ENCODE measurements at places on chromosomes 4 and X.

GRCh38 chr4:118363166-118363565, 10.4 kb upstream of the PRSS12 start:
- DNase-seq = no peak

- no peak for DNase-seq
Observed at GRCh38 chr4:186018784-186019183, 50.2 kb upstream of the TLR3 start.

GRCh38 chrX:74578137-74578536, 36.3 kb downstream of the RLIM start:
- DNase-seq = no peak

DNA sequence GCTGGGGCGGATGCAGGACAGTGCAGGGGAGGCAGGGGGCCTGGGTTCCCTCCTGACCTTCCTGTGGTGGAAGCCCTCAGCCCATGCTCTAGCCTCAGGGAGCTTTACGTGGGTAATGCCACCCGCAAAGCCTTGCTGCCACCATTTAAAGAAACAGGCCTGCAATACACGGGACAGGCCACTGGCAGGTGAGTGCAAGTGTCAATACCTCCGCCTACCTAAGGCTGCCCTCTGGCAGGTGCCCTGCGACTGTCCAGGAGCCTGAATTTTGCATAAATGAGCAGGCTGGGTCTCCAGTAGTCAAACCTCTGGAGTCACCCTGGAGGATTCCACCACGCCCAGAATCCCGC, 5.9 kb downstream of the CRMP1 start:
- DNase-seq = no peak

GRCh38 chr4:174437324-174437723, 85.0 kb downstream of the HPGD start:
- DNase-seq = no peak

DNA sequence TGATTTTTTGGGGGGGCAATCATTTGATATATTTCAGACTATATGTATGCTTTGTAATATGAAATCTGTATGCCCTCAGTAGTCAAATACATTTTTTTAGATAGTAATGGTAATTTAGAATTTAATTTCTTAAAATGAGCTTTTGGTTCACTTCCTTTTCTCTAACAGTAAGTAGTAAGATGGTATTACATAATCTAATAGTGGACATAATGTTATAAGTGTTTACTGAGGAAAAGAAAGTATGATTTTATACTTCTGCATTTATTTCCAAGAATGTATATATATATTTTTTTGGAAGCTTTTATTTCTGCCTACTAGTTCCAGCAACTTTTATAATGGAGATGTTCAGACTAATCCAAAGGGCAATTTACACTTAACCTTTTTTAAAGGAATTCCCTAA, 1450.7 kb upstream of the TENM3 start:
- no peak for DNase-seq

- no peak for DNase-seq
Observed at GRCh38 chr4:76748649-76749048, 149.3 kb downstream of the SOWAHB start.

DNA sequence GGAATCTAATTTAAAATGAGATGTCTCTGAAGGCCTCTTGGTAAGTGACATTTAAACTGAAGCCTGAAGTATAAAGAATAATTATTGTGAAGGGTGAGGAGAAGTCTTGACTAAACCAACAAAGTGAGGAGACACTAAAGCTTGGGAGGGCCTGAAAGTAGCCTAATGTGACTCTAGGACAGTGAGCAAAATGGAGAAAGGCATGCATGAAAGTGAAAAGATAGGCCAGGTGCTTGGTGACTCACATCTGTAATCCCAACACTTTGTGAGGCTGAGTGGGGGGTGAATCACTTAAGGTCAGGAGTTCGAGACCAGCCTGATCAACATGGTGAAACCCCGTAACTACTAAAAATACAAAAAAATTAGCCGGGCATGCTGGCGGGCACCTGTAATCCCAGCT, 46.9 kb upstream of the SMARCAD1 start:
- peak; percentile 4 for DNase-seq

DNA sequence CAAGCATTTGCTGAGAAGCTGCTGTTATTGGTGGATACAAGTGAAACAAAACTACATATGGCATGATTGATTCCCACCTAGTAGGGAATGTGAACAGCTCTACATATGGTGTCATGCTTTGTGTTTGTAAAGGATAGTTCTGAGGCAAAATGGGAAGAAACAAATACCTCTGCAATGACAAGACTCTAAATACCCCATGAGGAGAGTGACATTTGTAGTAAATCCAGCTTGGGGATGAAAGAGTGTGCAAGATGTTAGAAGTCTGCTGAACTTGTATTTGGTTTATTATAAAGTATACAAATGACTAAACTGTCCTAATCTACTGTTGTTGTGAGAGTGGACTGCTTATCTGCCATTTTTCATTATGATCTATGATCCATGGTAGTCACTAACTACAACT, 120.8 kb upstream of the HS3ST1 start:
- DNase-seq = no peak

DNA sequence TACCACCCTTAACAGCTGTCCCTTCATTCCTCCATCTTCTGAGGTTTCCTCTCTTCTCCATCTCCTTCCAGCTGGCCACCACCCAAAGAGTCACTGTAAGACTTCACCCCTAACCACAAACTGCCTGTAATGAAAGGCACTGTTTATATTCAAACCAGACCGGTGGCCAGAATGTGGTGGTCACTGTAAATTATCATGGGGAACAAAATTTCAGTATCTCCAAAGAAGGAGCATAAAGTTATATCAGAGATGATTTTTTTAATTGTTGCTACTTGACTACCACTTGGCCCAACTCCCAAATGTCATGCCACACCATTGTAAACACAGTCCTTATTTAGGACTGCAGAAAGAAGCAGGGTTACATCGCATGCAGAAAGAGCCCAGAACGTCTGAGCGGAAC, 44.8 kb downstream of the SMARCA1 start:
- DNase-seq = no peak

DNA sequence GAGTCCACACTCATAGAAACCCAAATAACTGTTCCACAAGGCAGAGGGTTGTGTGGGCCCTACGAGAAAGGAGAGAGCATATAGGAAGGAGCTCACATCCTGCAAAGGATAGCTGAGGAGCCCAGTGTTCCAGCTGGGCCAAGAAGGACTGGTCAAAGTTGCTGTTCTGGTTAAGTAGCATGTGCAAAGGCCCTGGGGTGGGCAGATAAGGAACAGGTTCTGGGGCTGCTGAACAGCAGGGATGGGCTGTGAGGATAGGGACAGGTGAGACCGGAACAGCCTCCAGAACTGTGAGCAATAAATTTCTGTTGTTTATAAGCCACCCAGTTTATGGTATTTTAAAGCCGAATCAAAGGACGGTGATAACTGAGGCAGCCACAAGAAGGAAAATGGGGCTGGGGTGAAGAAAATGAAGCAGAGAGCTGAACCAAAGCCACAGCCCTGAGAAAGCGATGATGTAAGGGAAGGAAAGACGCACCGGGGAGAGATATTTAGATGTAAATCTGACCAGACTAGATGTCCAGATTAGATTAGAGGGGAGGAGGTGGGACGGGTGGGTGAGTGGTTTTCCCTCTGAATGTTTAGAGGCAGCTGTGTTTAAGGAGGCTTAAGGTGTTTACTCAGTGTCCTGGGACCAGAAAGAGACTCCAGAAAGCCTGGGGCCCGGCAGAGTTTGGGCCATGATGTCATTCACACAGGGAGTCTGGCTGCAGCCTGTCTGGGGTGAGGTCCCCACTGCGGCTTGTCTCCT, 180.8 kb upstream of the BCOR start:
- DNase-seq = peak; percentile 17

- DNase-seq = no peak
Observed at GRCh38 chr4:159169404-159170302, 66.8 kb downstream of the RAPGEF2 start.

DNA sequence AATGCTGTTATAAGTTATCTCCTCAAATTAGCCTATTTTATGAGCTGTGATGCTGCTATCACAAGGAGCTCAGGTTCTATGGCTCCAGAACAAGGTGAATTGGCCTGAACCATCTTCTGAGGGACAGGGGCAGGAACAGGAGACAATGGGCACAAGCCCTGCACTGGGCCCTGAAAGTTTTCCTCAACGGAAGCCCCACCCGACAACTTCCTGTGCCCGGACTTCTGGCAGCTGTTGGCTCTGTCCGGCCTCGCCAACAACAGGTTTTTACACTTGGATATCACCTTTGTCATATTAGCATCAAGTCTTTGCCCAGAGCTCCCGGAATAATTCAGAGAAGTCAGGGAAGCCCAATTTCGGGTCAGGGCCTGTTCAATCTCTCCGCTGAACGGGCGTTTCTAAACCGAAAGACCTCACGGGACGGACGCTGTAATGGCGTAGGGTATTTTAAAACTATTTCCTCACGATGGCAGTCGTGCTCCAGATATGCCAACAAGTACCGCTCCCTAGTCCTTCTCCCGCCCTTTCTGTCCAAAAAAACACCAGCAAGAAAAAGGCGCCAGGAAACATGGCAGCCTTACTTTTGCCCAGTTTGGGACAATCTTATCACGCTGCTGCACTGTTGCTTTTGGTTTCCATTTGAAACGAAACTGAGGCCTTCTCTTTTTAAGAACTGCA, 201.0 kb upstream of the STK26 start:
- DNase-seq = no peak

DNA sequence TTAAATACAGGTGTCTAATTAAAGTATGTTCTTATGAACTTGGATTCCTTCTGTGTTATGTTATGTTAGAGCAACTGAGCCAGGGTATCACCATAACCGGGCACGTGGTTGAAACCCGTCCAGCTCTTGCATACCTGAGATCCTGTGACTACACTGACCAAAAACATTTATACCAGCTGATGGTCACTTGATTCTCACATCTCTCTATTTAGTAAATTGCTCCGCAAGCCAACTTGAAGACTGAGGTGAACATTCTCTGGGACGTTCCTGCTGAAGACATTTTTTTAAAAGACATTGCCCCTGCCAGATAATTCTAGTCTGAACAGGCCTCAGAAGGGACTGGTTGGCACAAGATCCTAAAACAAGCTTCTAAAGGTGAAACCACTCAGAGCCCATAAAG, 550.0 kb upstream of the DIPK2B start:
- no peak for DNase-seq

DNA sequence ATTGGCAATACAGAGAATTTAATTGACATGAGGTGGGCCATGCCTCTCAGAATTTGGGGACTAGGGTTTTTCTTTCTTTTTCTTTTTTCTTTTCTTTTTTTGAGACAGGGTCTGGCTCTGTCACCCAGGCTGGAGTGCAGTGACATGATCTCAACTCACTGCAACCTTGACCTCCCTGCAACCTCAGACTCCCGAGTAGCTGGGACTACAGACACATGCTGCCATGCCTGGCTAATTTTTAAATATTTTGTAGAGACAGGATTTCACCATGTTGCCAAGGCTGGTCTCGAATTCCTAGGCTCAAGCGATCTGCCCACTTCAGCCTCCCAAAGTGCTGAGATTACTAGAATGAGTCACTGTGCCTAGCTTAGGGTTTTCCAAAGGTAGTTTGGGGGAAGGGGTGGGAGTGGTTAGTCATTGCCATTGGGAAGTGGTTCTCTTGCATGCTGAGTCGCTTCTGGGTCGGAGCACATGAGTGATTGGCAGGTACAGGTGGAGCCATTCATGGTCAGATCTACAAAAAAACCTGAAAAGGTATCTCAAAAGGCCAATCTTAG, 54.5 kb downstream of the MID2 start:
- no peak for DNase-seq

DNA sequence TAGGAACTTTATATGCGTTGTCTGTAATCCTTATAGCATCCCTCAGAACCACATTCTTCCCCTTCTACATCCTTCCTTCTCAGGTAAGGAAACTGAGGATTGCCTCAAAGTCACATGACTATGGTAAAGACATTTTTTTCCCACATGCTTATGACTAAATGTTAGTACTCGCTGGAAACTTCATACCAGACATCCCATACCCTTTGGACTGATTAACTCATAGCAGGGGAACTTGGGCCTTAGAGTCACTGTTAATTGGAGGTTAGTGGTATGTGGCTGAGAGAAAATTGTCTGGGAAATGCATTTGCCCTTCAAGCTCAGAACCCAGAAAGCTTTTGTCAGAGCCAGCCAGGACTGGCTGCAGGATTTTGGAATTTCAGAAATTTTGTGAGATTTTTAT, 155.0 kb downstream of the RELL1 start:
- no peak for DNase-seq

GRCh38 chr4:101155945-101156344, 191.4 kb downstream of the PPP3CA start:
- no peak for DNase-seq

DNA sequence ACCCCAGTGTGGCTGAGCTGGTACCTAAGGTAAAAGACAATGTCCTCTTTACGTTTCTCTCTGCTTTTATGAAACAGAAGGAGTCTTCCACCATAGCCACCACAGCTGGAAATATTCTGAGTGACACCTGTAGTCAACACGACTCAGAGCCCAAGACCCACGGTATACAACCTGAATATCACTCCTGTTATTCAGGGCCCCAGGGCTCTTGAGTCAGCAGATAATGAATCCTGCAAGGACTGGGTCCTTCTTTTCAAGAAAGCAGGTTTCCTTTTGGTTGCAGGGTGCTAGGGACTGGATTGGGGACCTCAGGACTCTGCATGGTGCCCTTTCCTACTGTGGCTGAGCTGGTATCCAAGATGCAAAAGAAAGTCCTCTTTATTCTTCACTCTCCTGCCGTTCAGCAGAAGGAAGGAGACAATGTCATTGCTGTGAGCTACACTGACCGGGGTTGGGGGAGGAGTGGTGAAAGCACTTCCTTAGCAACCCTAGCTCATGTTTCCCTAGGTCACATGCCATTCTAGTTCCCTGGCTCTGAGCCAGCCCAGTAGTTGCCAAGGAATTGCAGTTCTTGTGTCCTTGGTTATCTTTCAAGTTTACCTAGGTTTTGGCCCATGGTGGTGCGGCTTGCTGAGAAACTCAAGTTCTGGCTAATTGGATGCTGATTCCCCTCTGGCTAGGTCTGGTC, 23.7 kb upstream of the UNC5C start:
- DNase-seq = no peak

GRCh38 chrX:10739426-10739825, 119.0 kb upstream of the MID1 start:
- DNase-seq = no peak

GRCh38 chr4:17418010-17418409, 93.9 kb downstream of the QDPR start:
- no peak for DNase-seq

GRCh38 chr4:115780835-115781234, 667.4 kb upstream of the NDST4 start:
- no peak for DNase-seq

DNA sequence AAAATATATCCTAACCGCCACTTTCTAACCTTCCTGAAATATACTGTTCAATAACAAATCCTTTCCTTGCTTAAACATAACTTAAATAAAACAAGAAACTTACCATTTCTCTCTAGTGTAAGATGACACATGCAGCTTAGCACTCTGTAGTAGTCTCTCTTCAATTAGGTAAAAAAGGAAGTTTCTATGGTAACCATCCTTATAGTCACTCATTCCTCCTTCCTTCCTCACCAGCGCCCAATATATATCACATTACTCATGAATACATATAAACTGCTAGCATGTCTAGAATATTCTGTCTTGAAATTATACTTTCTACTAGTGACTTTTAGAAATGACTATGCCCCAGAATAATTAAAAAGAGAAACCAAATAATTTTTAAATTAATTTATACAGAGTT, 112.2 kb downstream of the SNCA start:
- DNase-seq = no peak

- DNase-seq = no peak
Observed at GRCh38 chr4:67918428-67918827, 34.6 kb upstream of the TMPRSS11D start.

All from activated T-cell treated with anti-CD3 and anti-CD28 coated beads for 48 hours (primary cell).